Tibial artery (tissue), 4 donors: ENCODE measurements at places on chromosomes 6 and 20.
A peak's percentile ranks its signal among the peaks of the same experiment; 100 is the strongest.

GRCh38 chr6:72382602-72383529, 239.0 kb upstream of the KCNQ5 start:
- H3K27me3 ChIP-seq = no peaks in the 10 kb centered on the region
- no peaks in the 10 kb centered on the region for H3K4me1 ChIP-seq
- no peak overlapping the region for H3K4me3 ChIP-seq
- no peaks in the 10 kb centered on the region for H3K36me3 ChIP-seq

DNA sequence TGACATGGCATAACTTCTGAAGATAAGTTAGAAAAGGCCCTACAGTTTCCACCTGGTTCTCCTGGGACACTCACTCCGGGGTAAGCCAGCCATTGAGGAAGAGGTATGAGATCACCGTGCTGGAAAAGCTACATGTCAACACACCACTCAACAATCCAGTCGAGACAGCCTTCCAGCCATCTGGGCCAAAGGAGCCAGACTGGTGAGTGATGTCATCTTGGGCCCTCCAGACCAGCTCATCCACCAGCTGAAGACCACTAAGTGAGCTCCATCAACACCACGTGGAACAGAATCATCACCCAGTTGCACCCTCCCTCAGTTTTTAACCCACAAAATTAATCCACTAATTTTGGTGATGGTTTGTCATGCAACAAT, 32.3 kb upstream of the RSPO4 start:
- no peaks in the 10 kb centered on the region for H3K27me3 ChIP-seq
- no peaks in the 10 kb centered on the region for H3K36me3 ChIP-seq
- DNase-seq = no peak
- H3K4me3 ChIP-seq = no peak overlapping the region
- H3K4me1 ChIP-seq = no peaks in the 10 kb centered on the region

- no peak overlapping the region for H3K27ac ChIP-seq
- H3K36me3 ChIP-seq = no peaks in the 10 kb centered on the region
- H3K27me3 ChIP-seq = peaks cover 56% of the 10 kb centered on the region
- no peak for DNase-seq
- H3K4me3 ChIP-seq = no peak overlapping the region
- H3K4me1 ChIP-seq = no peaks in the 10 kb centered on the region
Measured at GRCh38 chr20:32037929-32038328, 14.1 kb upstream of the HCK start.

GRCh38 chr6:7201732-7202541, 94.2 kb downstream of the RREB1 start:
- peaks cover 6% of the 10 kb centered on the region for H3K36me3 ChIP-seq
- no peaks in the 10 kb centered on the region for H3K27me3 ChIP-seq
- no peak overlapping the region for H3K27ac ChIP-seq
- DNase-seq = peak; percentile 82

DNA sequence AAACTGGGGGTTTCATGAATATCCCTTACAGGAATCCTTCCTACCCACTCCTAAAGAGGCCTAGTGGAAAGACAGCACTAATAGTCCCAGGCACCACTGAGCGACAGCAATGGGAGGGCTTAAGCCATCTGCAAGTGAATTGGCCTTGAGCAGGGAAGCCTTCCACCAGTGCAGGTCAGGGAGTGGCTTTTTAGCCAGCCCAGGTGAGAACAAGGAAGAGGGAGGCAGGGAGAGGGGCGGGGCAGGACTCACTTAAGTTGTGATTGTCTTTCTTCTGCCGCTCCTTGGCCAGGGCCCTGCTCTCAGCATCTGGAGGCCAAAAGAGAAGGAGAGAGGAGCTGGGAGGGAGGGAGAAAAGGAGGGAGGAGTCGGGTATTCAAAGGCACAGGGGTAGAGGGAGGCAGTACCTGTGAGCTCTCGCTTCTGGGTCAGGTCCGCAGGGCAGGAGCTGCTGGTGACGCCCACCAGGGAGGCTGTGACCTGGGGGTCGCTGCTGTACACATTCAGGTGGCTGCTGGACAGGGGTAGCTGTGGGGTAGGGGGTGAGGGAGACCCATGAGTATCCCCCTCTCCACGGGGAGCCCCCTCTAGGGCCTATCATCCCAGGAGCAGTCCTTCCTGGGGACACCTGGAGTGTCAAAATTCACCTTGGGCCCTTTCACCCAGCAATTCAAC, 47.8 kb downstream of the TFEB start:
- H3K4me3 ChIP-seq = no peak overlapping the region
- H3K27ac ChIP-seq = no peak overlapping the region
- peaks cover 15% of the 10 kb centered on the region for H3K4me1 ChIP-seq
- H3K27me3 ChIP-seq = no peaks in the 10 kb centered on the region
- peaks cover 71% of the 10 kb centered on the region for H3K36me3 ChIP-seq

- H3K4me1 ChIP-seq = peaks cover 10% of the 10 kb centered on the region
- no peak for DNase-seq
- no peaks in the 10 kb centered on the region for H3K27me3 ChIP-seq
Measured at GRCh38 chr6:52364480-52365166, 2.7 kb downstream of the PAQR8 start.

DNA sequence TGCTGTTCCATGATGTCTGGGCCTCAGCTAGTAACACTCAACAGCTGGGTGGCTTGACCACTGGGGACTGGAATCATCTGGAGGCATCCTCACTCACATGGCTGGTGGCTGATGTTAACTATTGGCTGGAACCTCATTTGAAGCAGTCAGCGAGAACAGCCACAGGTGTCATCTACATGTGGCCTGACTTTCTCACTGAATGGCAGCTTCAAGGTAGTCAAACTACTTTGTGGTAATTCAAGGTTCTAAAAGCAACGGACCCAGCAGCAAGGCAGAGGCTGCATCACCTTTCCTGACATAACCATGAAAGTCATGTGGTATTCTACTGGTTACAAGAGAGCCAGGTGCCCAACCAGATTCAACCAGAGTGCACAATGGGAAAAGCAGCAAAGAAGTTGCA, 115.9 kb upstream of the DST start:
- no peak for DNase-seq
- no peak overlapping the region for H3K4me3 ChIP-seq
- H3K27ac ChIP-seq = no peak overlapping the region
- H3K36me3 ChIP-seq = no peaks in the 10 kb centered on the region
- H3K27me3 ChIP-seq = no peaks in the 10 kb centered on the region

GRCh38 chr6:111973118-111973761, 80.7 kb upstream of the CCN6 start:
- H3K27ac ChIP-seq = peak overlapping the region; percentile 60
- peak; percentile 69 for DNase-seq
- H3K36me3 ChIP-seq = no peaks in the 10 kb centered on the region
- H3K4me1 ChIP-seq = peaks cover 13% of the 10 kb centered on the region
- no peaks in the 10 kb centered on the region for H3K27me3 ChIP-seq
- peak overlapping the region; percentile 20 for H3K4me3 ChIP-seq

DNA sequence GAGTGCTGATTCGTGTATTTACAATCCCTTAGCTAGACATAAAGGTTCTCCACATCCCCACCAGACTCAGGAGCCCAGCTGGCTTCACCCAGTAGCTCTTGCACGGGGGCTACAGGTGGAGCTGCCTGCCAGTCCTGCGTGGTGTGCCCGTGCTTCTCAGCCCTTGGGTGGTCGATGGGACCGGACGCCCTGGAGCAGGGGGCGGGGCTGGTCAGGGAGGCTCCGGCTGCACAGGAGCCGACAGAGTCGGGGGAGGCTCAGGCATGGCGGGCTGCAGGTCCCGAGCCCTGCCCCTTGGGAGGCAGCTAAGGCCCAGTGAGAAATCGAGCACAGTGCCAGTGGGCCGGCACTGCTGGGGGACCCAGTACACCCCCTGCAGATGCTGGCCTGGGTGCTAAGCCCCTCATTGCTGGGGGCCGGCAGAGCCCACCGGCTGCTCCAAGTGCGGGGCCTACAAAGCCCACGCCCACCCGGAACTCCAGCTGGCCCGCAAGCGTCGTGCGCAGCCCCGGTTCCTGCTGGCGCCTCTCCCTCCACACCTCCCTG, 48.9 kb upstream of the UST start:
- no peaks in the 10 kb centered on the region for H3K27me3 ChIP-seq
- no peak overlapping the region for H3K4me3 ChIP-seq
- H3K36me3 ChIP-seq = no peaks in the 10 kb centered on the region
- H3K4me1 ChIP-seq = no peaks in the 10 kb centered on the region
- DNase-seq = no peak
- no peak overlapping the region for H3K27ac ChIP-seq

- DNase-seq = no peak
- H3K27me3 ChIP-seq = no peaks in the 10 kb centered on the region
- H3K36me3 ChIP-seq = no peaks in the 10 kb centered on the region
- H3K4me1 ChIP-seq = no peaks in the 10 kb centered on the region
- no peak overlapping the region for H3K4me3 ChIP-seq
Measured at GRCh38 chr6:160217863-160218262, 40.8 kb downstream of the SLC22A2 start.

DNA sequence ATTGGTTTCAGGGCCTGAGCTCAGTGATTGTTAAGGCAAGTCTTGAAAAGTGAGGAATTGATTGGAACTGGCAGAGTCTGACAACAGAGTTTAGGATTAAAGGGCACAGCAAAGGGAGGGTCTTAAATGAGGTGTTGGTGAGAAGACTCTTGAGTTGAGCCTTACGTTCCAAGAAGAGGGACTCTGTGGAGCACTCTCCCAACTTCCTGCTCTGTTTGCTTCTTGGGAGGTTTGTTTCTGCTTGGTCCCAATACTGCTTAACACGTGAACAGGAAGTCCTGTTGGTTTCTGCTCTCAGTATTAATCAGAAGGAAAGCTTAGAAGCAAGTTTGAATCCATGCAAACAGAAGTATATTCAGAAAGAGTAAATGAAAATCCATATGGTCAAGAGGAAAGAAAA, 15.6 kb upstream of the SYNDIG1 start:
- H3K4me3 ChIP-seq = no peak overlapping the region
- H3K4me1 ChIP-seq = no peaks in the 10 kb centered on the region
- no peak for DNase-seq
- H3K36me3 ChIP-seq = no peaks in the 10 kb centered on the region

DNA sequence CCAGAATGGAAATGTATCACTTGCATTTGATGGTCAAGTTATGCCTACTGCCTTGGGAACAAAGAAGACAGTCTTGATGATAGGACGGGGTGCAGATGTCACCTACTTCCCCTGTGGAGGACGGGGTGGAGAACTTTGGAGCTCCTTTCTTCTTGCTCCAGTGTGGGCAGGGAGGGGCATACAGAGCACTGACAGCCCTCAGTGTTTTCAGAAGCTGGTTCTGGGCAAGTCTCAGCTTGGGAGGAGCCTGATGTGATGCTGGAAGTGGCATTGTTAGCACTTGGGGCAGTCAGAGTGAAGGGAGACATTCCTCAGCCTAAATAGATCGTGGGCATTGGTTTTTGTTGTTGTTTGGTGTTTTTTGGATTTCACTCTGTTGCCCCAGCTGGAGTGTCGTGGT, 59.7 kb downstream of the SYNJ2 start:
- H3K27me3 ChIP-seq = no peaks in the 10 kb centered on the region
- peaks cover 71% of the 10 kb centered on the region for H3K4me1 ChIP-seq
- peak overlapping the region; percentile 95 for H3K27ac ChIP-seq
- peaks cover 1% of the 10 kb centered on the region for H3K36me3 ChIP-seq
- DNase-seq = peak; percentile 74
- no peak overlapping the region for H3K4me3 ChIP-seq

DNA sequence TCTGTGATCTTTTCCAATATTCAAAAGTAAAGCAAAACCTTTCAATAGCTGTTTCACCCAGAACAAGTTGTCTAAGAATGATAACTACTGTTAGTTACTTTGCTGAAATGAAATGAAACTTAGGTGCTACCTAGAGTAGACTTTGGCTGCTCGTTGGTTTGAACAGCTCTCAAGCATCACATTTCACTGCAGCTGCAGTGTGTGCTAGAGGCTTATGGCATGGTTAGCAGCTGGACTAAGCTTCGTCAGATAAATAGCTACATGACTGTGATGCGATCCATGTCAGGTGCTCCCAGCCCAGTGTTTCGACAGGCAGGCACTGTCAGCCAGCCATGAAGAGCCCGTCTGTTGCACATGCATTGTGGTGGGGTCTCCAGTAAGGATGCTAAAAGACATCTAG, 201.1 kb downstream of the TFAP2B start:
- DNase-seq = no peak
- H3K27me3 ChIP-seq = no peaks in the 10 kb centered on the region
- H3K36me3 ChIP-seq = no peaks in the 10 kb centered on the region
- H3K4me3 ChIP-seq = no peak overlapping the region
- H3K27ac ChIP-seq = no peak overlapping the region

DNA sequence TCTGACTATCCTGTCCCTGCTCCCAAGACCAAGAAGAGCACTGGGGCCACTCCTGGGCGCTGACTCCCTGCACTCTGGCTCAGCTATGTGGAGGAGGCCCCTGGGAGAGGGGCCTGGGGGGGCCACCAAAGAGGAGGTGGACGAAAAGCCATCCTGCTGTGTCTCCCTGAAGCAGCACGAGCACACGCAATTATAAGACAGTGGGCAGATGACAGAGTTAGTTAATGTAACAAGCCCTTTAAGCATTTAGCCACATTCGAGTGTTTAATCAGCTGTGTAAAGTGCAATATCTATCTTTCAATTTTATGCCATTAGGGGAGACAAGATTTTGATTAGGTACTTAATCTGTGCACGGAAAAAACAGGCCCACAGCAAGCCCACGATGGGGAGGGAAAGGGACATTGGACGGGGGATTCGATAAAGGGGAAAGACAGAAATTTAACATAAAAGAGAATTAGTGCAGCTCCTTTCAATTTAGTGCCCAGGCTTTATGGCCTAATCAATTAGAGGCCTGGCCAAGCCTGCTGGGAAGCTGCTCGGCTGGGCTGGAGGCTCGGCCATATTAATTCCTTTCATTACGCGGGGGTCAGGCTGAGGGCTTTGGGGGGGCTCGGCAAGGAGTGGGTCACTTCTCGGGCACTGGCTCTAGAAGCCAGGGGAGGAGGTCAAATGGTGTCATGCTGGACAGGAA, 286.2 kb downstream of the DHX35 start:
- H3K27me3 ChIP-seq = no peaks in the 10 kb centered on the region
- no peaks in the 10 kb centered on the region for H3K4me1 ChIP-seq
- no peak overlapping the region for H3K4me3 ChIP-seq
- no peak for DNase-seq
- H3K36me3 ChIP-seq = no peaks in the 10 kb centered on the region
- no peak overlapping the region for H3K27ac ChIP-seq

DNA sequence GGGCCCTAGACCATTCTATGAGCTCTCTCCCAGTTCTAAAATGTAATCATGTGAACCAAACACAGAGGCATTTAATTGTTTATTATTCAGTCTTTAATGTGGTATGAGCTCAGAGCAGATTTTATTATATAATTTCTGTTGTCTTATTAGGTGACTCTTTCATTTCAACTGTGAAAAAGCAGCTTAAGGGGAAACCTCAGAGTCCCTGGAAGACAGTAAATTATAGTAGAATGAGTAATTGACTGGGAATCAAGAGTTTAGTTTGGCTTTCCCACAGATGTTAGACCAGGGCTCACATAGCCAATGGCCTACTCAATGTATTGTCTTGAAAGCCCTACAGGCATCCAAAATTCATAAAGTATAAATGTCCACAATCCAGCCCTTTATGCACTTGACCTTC, 390.4 kb upstream of the SLC35B3 start:
- no peaks in the 10 kb centered on the region for H3K27me3 ChIP-seq
- no peaks in the 10 kb centered on the region for H3K4me1 ChIP-seq
- no peak overlapping the region for H3K4me3 ChIP-seq
- H3K27ac ChIP-seq = no peak overlapping the region
- DNase-seq = no peak
